GM12865 (cell line): ENCODE measurements at places on chromosomes 12 and 14.
A peak's percentile ranks its signal among the peaks of the same experiment; 100 is the strongest.

DNA sequence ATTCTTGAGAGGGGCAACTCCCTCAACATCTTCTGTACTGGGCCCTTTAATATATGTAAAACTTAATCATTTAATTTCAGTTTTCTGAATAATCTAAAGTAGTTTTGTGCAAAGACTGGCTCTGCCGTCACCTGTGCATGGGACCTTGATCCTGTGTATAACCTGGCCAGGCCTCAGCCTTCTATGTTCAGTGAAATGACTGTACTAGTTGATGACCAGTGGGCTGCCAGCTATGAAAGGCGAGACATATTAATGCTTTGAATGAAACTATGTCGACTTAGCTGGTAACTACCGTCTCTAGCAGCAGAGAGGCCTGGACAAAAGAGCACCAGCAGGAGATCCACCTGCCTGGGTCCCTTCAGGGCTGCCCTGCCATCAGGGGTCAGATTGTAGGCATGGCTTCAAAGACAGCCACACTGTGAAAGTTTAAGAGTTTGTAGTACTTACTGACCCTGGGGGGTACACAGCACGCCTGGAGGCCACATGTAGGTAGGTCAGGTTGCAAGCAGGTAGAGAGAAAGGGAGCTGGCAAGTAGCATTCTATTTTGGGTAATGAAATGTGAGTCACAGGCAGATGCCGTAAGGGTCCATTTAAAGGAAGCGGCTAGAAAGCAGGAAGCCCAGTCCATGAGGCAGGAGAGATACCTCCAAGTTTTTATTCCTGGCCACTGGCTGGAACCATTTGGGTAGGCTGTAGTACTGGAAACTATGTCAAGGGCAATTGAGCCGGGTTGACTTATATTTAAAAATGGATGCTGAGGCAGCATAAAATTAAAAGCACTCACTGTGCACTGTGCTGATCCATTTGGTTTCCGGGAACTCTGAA lies 77.2 kb downstream of the BHLHE41 start:
- DNase-seq = no peak

DNA sequence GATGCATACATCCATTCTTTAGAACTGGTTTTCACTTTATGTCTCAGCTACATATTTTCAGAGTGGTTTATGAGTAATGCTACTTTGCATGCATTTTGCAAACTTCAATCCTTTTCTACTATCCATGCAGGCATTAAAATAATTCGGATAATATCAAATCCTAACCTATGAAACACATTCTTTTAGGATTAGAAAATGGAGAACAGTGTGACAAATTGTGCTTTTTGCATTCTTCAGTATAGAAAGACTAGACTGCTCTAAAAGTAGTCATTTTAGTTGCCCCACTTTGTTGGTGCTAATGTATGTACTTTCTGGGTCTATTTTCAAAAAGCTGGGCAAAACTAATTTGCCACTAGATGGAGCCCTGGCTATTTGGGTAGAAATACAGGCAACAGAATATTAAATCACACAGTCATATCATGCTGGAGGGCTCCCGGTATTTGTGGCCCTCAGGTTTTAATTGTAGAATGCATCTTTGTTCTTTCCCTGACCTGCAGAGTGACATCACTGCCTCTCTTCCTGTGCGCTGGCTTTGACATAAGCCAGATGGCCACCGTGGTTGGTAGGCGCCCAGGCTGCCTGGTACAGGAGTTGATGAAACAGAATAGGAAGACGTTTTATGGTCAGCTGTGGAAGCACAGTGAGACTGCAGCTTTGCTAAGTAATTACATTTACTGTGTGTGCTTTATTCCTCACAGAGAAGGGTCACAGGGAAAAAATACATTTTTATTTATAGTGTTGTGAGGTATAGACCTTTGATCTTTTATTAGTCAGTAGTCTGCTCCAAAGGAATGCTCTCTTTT lies 28.1 kb downstream of the MSRB3 start:
- peak; percentile 40 for DNase-seq

- no peak for DNase-seq
Measured at GRCh38 chr12:1819571-1819970, 794 bp upstream of the LRTM2 start.

DNA sequence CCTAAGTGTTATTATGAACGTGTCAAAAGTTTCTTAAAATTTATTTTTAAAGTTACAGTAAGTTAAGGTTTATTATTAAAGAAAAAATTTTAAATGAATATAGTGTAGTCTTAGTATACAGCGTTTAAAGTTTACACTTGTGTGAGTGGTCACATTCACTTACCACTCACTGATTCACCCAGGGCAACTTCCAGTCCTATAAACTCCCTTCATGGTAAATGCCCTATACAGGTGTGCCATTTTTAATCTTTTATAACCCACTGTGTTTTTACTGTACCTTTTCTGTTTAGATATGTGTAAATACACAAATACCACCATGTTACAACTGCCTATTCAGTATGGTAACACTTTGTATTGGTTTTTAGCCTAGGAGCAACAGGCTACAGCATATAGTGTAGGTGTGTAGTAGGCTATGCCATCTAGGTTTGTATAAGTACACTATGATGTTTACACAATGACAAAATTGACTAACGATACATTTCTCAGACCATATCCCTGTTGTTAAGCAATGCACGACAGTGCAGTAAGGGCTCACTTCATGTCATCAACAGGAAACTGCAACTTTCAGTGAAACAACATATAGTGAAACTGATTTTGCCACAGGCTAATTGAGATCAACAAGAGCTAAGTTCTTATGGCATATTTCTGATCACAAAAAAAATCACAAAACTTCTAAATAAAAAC lies 112.0 kb upstream of the TMCC3 start:
- peak; percentile 86 for DNase-seq

GRCh38 chr12:122855928-122856831 lies 20.9 kb downstream of the HIP1R start:
- DNase-seq = no peak

- DNase-seq = no peak
Measured at GRCh38 chr14:103109535-103110441, 13.5 kb upstream of the TNFAIP2 start.

DNA sequence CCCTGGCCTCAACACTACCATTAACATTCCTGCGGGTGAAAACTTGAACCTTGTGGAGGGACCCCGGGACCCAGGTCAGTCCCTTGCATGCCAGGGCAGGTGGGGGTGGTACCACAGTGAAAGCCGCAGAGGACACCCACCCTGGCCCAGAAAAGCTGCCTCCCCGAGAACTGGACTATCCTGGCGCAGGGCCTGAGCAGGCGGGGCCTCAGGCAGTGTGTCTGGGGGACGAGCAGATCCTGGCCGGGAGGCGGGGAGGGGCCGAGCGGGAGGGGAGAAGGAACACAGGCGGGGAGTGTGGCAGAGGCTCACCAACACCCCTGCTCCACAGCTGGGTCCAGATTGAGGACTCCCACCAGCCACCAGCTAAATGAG lies 10.0 kb downstream of the AHNAK2 start:
- no peak for DNase-seq

DNA sequence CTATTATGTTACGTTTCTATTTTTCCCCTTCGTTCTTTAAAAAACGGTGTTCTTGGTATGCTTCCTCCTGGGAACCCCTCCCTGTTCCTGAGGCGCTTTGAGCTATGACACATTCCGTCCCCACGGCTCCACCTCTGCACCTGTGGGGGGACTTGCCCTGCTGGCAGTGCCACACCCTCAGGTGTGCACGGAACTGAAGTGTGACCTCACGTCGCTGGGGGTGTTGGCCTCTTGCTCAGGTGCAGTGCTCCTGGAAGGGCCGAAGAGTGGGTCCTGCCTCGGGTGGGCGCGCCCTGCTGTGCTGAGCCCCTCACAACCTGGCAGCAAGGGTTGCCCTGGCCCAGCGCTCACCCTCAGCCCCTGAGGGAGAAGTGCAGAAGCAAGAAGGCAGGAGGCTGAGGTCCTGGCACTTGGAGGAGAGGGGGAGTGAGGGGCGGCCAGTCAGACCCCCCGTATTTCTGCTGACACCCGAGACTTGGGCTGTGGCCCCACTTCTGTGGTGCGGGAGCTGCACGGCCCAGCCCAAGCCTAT lies 4.9 kb downstream of the AMN start:
- DNase-seq = no peak

GRCh38 chr12:26713885-26714383 lies 119.1 kb downstream of the ITPR2 start:
- DNase-seq = peak; percentile 63

- no peak for DNase-seq
Measured at GRCh38 chr12:78260976-78261375, 430.3 kb downstream of the NAV3 start.

DNA sequence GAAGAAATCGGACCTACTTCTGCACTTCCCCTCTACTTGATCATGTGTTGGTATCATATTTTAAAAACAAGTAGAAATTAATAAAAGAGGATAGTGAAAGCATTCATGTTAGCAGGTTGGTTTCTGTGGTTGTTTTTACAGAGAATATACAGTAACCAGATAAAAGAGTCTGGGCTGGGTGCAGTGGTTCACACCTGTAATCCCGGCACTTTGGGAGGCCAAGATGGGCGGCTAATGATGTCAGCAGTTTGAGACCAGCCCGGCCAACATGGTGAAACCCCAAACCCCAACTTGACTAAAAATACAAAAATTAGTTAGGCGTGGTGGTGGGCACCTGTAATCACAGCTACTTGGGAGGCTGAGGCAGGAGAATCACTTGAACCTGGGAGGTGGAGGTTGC lies 55.9 kb downstream of the LRP6 start:
- peak; percentile 33 for DNase-seq

DNA sequence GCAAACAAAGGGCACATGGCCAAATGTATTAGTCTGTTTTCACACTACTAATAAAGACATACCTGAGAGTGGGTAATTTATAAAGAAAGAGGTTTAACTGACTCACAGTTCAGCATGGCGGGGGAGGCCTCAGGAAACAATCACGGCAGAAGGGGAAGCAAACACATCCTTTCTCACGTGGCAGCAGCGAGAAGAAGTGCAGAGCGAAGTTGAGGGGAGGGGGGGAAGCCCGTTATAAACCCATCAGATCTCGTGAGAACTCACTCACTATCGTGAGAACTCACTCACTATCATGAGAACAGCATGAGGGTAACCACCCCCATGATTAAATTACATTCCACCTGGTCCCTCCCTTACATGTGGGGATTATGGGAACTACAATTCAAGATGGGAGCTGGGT lies 66.1 kb downstream of the ST8SIA1 start:
- no peak for DNase-seq

GRCh38 chr14:101717663-101718490 lies 43.6 kb upstream of the PPP2R5C start:
- no peak for DNase-seq

- peak; percentile 30 for DNase-seq
Measured at GRCh38 chr12:81644503-81644902, 114.6 kb downstream of the PPFIA2 start.

GRCh38 chr12:96327346-96327745 lies 72.9 kb downstream of the CDK17 start:
- DNase-seq = peak; percentile 52

GRCh38 chr12:25853316-25854095 lies 105.0 kb upstream of the RASSF8 start:
- DNase-seq = no peak

DNA sequence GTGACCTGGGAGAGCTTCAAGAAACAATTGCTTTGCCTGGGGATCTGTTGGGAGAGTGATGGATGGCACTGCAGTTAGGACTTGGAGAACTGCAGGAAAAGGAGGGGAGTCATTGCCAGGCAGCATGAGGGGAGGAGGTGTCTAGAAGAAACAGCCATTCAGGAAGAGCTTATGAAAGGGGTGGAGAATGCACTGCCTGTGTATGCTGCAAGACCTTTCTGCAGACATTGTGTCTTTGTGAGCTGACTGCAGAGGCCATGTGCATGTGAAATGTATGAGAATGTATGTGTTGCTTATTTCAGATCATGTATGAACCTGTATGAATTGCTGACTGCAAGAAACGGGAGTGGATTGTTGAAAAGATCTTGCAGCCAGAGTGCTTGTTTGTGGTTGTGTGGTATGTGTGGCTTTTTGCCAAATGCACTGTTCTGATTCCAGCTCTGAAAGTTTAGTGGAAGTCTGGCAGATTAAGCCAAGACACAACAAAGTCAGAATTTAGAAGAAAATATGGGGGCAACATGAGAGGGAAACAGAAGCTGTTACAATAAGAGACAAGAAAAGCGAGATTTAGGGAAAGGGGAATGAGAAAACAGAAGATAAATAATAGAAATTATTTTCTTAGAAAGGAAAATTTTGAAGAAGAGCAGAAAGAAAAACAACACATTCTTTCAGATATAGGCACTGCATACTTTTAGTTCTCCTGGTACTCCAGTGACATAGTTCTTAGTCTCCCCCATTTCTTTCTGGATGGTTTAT lies 9.8 kb upstream of the RIMKLB start:
- DNase-seq = peak; percentile 24

DNA sequence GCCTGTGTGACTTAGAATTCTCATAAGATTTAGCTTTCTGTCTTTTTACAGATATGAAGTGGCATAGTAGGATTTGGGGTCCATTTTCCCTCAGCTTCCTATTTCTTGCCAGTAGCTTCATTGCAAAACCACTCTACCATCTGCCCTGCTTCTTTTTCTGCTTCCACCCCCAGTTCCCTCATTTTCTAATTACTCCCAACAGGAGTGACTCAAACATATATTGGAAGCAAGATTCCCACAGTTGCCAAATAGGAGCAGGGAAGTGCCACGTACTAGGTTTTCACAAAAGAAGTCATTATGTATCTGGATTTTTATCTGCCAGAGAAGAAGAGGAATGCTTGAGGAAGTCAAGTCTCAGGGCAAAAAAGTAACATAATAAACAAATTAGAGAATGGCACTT lies 64.1 kb downstream of the ANO4 start:
- no peak for DNase-seq

DNA sequence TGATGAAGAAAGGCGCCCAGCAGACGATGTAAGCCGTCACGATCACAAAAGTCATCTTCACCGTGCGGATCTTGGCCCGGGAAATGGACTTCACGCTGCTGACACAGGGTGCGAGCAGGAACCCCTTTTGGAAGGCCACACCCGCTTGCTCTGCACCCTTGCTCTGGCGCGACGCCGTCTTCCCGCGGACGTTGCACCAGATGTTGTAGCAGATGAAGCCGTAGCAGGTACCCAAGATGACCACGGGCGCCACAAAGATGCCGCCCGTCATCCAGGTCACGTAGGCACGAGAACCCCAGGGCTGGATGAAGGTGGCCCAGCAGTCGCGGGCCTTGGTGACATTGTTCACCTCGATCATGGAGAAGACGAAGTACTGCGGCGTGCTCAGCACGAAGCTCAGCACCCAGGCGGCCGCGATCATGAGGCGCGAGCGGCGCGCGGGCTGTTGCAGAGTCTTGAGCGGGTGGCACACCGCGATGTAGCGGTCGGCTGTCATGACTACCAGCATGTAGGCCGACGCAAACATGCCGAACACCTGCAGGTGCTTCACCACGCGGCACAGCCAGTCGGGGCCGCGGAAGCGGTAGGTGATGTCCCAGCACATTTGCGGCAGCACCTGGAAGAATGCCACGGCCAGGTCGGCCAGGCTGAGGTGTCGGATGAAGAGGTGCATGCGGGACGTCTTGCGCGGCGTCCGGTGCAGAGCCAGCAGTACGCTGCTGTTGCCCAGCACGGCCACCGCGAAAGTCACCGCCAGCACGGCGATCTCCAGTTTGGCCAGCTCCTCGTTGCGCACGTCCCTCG lies 890 bp downstream of the AVPR1A start:
- DNase-seq = no peak
